ENCODE measurements at places on chromosomes 1 and 21.
A peak's percentile ranks its signal among the peaks of the same experiment; 100 is the strongest.

DNA sequence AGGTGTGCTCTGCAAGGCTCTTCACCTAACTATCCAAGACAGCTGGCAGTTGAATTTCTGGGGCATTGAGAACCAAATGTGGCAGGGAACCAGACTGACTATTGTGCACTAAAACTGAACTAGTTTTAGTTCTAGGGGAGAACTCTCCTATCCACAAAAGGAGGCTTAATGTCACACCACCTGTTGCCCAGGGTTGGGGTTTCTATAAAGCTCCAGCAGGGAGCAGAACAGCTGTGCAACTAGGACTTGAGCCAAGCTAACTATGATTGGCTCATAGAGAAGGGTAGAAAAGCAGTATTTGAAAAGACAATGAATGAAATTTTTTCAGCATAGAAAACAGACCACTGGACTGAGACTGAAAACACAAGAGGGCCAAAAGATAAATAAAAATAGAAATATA lies 53.3 kb upstream of the FGGY start:
- ATAC-seq: no peak

DNA sequence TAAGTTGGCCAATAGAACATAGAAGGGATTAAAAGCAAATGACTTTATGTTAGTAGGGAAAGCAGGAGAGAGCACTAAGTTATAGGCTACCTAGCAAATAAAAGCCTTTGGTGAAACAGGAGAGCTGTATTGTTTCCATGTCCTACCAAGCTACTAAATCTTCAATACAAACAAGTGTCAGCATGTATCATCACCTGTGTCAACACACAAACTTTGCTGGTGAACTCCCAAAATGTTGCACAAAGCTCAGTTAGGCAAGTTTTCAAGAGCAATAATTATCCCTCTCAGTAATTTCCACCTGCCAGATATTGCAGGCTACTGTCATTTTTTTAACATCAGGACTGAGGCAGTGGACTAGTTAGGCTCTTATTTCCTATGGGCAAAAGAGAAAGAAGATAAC lies 77.7 kb upstream of the ADAM30 start:
- no peak for ATAC-seq

DNA sequence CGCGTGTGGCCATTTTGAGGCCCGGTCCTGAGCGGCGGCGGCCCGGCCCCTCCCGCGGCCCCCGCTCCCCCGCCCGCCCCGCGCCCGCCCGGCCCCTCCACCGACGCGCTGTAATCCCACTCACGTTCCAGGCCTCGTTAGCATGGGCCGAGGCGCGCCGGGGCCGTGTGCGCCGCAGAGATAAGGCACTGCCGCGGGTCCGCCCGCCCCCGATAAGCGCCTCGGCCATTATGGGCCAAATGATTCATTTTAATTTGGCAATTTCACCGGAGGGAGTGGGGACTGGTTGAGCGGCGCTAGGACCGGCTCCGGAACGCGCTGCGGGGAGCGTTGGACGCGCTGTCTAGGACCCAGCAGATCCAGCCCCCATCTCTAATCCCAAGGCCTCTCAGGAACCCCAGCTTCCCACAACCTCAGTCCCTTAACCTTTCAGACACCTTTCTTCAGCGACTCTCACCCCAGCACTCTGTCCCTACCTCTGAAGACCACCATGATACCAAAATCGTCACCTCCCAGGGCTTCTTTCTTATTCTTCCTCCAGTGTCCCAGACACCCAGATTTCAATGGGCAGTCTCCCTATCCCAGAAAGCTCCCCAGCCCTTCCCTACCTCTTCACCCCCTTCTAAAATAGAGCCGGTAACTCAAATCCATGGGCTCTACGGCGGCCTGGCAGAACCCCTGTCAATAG lies at the start of gene TAL1:
TAL1 (minus strand) TSS at position 39 of the 688 bp plus-strand sequence. CDS start 6,337 bp downstream, outside the sequence.
- ATAC-seq: no peak

GRCh38 chr1:76635784-76636183 lies 231.5 kb upstream of the ST6GALNAC5 start:
- no peak for ATAC-seq

GRCh38 chr1:70044832-70045231 lies 160.5 kb downstream of the LRRC40 start:
- peak; percentile 76 for ATAC-seq

- ATAC-seq: peak; percentile 58
Observed at GRCh38 chr1:25066256-25066655, 136.2 kb upstream of the RUNX3 start.

DNA sequence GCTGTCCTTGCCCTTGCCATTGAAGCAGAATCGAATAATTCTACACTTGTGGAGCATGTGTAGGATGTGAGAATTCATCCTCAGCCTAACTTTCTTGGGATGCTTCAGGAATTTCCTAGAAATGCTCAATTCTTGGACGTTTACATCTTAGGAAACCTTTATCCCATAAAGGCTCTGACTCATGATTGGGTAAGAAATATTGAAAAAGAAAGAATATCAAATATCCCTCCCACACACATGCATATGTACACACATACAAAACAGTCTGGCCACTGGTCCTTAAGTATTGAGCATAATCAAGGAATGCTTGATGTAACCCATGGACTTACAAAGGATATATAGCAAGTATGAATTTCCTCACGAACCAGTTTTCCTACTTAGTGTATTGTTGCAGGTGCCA lies 83.9 kb upstream of the IPO9 start:
- no peak for ATAC-seq

GRCh38 chr1:4090976-4091660 lies 191.0 kb upstream of the C1orf174 start:
- no peak for ATAC-seq

- ATAC-seq: no peak
Observed at GRCh38 chr1:229093238-229093540, 177.7 kb upstream of the RAB4A start.

- peak; percentile 55 for ATAC-seq
Observed at GRCh38 chr1:185896863-185897262, 162.7 kb downstream of the HMCN1 start.

DNA sequence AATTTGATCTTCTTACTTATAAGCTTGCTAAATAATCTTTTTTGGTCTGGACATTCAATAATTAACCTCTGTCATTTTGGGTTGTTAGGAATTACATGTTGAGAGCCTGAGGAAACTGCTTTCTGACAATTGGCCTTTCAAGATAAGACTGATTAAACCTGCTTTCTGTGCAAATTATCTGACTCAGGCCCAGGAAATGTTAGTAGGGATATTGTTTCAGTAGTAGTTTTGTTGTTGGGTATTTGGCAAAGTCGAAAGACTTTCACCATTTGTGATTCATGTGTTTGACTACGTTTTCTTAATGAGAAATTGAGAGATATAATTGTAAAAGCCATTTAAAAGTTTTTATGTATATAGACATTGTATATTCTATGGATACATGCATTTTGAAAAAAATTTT lies 81.1 kb upstream of the GPR88 start:
- no peak for ATAC-seq

DNA sequence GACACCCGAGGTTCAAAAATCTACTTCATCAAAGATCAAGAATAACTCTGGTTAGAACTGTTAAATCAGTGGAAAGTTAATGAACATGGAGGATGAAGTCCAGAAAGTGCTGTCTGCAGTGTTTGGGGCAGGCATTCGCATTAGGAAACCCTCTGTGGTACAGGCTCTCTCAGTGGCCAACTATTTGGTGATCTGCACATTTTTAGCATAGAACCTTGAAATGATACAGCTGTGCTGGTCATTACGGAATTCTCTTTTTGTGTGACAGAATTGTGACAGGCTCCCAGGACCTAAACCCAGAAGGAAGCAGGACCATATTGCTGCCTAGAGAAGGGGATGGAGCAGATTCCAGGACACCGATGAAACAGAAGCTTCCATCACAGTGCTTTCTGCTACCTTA lies 89.0 kb downstream of the SLC45A1 start:
- ATAC-seq: no peak

- peak; percentile 95 for ATAC-seq
Observed at GRCh38 chr1:95117207-95118066, at the start of gene TLCD4. TLCD4 (plus strand) TSS chr1:95117355; CDS start chr1:95143902, 26,547 bp downstream.

GRCh38 chr21:33229784-33230544 lies at the start of gene IFNAR2:
IFNAR2 (plus strand) TSS chr21:33229938; CDS start chr21:33241923, 11,985 bp downstream.
- ATAC-seq: peak; percentile 91

DNA sequence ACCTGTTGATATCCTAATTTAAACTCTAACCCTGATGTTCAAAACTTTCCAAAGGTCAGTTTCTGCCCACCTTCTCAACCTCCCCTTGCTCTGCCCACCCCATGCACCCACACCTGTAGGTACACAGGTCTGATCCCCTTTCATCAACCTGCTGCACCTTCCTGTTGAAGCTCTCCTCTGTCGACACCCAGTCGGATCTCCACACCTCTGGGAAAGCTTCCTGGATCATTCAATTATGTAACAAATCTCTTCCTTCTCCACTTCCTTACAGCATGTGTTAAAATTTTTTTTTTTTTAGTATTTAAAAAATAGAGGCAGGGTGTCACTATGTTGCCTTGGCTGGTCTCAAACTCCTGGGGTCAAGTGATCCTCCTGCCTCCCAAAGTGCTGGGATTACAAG lies 44.7 kb upstream of the IGSF5 start:
- ATAC-seq: no peak

DNA sequence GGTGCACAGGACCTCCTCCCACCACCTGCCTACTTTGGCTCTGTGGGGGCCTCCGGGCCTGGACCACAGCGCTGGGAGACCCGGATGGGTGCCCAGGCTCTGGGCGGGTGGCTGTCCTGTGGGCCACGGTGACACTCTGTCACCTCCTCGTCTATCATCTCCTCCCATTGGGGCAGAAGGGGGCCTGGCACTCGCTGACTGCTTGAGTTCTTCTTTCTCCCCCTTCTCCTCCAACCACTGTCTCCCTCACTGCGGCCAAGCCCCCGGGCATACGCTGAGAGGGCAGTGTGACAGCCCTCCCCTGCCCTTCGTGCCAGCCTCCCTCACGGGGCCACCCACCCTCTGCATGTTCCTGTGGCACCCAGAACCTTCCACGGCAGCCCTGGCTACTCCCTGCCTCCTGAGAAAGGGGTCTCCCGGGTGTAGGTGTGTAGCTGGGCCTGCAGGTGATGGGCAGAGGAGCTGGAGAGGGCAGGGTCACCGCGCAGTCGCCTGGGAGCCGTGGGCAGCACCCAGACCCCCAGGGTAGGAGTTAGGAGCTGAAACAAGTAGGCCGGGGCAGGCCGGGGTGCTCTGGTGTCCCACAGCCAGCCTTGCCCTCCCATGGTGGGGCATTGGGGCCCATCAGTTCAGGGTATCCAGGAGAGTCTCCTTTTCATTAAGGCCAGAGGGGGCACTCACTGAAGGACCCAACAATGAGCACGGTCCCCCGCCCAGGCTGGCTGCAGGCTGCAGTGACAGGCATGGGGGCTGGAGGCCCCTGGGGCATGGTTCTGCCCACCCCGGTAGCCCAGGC lies 9.2 kb upstream of the ARF1 start:
- peak; percentile 6 for ATAC-seq

GRCh38 chr1:212700223-212700891 lies 717 bp upstream of the BATF3 start:
- ATAC-seq: peak; percentile 64

DNA sequence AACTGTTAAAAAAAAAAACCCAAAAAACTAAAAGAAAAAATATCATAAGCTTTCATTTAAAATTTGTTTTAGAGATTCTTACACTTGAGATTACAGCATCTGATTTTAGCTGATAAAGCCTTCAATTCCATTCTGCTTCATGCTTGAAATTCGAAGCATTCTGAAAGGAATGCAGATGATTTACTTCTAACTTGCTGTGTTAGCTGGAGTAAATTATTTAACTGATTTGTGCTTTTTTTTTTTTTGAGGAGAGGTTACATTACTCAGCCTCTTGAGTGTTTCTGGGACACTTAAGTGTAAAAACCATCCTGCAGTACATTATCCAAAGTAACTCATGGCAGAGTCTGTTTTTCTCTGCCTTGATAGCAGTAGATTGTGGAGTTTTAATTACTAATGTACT lies 4.5 kb upstream of the TRIM67 start:
- ATAC-seq: no peak

- no peak for ATAC-seq
Observed at GRCh38 chr1:174874331-174875053, 125.3 kb upstream of the CACYBP start.

DNA sequence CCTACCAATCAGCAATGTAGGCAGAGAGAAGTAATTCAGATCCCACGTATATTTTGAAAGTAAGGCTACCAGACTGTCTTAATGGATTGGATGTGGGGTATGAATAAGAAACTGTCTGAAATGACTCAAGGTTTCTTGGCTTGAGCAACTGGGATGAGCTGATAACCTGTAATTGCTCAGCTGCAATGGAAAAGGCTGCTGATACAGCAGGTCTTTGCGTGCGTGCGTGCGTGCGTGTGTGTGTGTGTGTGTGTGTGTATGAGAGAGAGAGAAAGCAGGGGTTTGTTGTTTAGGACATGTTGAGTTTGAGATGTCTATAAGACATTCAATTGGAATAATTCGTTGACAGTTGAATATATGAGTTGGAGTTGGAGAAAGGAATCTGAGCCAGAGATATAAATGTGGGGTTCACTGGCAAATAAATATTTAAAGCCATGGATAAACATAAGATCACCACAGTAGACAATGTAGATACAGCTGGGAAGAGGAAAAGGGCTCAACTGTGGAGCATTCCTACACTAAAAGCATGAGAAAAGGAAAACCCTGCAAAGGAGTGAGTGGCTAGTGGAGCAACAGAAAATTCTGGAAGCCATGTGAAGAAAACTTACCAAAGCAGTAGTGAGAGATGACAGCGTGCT lies 72.9 kb downstream of the UCHL5 start:
- no peak for ATAC-seq

GRCh38 chr21:39387461-39388037 lies 38.7 kb upstream of the HMGN1 start:
- ATAC-seq: peak; percentile 65

GRCh38 chr1:10479296-10479695 lies 4.5 kb downstream of the PEX14 start:
- no peak for ATAC-seq

GRCh38 chr1:172976222-172977041 lies 74.3 kb downstream of the TNFSF18 start:
- peak; percentile 63 for ATAC-seq

DNA sequence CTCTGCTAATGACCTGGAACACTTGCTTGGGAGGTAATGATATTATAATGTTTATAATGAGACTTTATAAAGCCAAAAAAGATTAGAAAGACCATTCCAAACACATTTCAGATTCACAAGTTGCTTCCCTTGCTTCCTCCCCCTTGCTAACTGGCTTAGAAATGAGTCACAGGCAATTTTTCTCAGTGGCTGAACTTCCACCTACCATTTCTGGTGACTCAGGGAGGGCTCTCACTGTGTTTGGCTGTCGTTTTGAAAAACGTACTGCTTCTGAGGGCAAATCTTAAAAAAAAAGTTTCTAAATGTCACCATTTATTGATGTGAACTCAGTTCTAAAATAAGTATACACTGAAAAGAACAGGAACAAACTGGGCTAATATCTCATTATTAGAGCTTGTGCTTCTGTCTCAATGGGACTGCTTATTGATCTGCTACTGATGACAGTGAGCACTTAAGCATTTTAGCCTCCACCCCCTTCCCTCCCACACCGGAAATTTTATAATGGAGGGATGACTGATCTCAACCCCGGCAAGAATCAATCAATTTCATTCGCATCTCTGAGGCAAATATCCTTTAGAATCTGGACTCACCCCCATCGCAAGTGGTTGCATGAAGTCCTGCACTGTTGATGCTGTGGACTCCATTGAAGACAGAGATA lies 278.3 kb downstream of the KCTD3 start:
- ATAC-seq: peak; percentile 98
